T1000 (cell line): ENCODE measurements at places on chromosomes 1 and 21.
A peak's percentile ranks its signal among the peaks of the same experiment; 100 is the strongest.

- DNase-seq, result no peak
These were observed 68.4 kb upstream of the EDEM3 start for GRCh38 chr1:184823080-184823479.

- DNase-seq, result no peak
These were observed 82.6 kb upstream of the MAP10 start for GRCh38 chr1:232722626-232723025.

- no peak for DNase-seq
These were observed 62.6 kb upstream of the COL6A1 start for GRCh38 chr21:45918835-45919447.

DNA sequence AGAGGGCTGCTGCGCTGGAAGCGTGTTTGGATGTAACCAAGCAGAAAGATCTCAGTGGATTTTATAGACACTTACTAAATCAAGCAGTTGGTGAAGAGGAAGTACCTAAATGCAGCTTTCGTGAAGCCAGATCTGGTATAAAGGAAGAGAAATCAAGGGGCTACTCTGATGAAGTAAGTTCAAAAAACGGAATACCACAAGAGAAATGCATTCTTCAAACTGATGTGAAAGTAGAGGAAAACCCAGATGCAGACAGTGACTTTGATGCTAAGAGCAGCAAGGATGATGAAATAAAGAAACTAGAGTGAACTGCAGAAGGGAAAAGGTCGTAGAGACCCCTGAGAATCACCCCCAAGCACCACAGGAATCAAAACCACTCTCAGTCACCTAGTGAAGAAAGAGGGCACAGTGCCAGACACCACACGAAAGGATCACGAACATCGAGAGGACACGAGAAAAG, 40.8 kb upstream of the NEXN start:
- DNase-seq, result no peak

DNA sequence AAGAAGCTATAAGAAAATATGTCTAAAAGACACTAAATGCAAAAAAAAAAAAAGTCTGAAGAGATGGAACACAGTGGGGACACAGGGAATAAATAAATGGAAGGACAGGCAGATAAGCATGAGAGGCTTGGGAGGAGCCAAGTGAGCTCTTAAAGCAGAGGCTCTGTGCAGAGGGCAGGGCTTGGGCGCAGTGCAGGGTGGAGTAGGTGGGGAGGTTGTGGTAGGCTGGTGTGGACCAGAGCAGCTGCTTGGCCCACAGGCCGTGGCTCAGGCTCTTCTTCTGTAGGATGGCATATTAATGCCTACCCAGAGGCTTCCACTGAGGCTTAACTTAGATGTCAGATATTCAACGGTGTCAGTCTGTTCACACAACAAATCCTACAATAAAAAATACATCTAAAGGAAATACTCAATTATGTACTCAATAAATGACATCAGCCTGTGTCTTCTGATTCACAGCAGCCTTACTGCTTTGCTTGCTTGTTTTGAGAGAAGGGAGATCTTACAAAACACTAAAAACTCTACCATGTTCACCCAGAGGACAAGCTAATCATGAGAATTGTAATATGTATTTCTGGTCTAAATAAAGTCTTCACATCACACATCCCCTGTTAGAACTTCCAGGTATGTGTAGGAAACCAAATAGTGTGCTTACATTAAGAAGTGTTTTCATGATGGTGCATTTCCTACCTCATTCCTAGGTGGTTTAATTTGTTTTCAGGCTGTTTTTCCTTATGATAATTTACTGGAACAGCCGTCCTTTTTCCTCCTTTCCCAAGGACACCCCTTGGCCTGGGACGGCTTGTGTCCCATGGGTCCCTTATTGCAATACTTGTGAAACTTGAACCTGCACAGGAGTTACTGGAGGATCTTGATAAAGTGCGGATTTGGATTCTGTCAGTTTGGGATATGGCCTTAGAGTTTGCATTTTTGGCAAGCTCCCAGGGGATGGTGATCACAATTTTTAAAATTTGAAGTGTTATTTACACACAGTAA, 24.9 kb downstream of the DIP2A start:
- DNase-seq, result no peak

DNA sequence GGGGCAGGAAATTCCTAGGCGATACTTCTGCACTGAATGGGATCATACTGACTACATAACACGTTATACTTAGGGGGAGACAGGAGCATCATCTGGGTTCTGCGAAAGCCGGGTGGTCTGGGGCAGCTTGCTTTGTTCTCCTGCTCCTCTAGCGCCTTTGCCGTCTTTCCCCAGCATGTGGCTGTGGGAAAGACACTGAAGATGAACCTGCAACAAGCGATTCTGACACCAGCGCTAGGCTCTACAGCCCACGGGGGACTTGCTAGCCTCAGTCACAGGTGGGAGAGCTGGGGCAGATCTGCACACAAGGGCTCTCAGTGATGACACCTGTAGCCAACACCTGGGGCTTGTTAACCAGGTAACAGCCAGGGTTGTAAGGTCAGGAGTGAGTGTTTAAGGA, 51.8 kb downstream of the CD46 start:
- DNase-seq, result no peak

GRCh38 chr1:3318329-3318728, 136.1 kb upstream of the ARHGEF16 start:
- DNase-seq, result no peak

DNA sequence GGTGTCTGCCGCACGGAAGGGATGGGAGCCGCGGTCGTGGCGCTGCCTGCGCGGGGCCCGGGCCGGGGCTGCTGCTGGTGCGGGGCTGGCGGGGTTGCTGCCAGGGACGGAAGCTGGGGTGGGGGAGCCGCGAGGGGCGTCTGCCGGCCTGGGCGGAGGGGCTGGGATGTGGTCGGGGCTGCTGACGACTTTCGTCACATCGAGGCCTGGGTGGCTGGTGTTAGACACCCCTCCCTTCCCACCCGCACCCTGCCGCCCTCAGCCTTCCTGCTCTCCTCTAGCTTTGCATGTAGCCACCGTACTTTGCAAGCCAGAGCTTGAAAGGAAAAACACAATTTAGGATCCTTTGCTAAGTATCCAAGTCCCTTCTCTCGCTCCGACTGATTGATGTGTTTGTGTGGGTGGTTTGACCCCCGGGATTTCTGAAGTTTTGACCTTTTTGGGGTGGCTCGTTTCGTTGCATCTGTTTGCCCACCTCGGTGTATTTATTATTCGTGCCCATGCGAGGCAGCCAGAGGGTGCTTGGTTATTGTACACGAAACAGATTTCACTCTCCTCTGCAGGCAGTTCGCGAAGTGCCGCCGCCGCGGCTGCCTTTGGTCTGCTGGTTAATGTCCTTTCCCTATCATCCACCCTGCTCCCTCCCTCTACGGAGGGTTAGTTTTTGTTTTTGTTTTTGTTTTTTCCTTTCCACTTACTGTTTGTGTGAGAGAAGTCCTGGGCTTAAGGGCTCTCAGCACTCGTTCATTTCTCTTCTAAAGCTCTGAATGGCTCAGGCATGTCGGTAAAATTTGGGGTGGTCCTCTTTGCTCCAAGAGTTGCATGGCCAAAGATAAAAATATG, 868 bp downstream of the C1orf21 start:
- DNase-seq, result no peak

- DNase-seq, result no peak
These were observed 188.0 kb upstream of the C21orf91 start for GRCh38 chr21:18007121-18007520.

DNA sequence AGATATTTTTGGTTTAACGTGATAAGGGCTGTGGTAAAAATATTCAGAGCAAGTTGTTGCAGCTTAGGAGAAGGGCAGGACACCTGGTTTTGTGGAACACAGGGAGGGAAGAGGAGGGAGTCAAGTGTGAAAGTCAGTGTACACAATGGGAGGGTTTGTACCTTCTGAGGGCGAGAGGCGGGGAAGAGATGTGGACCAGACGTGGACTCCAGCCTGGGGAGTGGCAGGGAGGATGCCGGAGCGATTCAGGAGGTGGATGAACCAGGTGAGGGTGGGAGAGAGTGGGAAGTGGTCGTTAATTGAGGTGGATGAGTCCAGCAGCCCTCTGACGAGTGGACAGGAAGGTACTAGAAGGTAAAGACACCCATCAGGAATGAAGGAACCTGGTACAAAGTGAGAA, 52.2 kb upstream of the IRF2BP2 start:
- DNase-seq, result no peak

- peak; percentile 79 for DNase-seq
These were observed 222.4 kb upstream of the B3GALT2 start for GRCh38 chr1:193408782-193409293.

- DNase-seq, result no peak
These were observed 207.0 kb downstream of the PTPRC start for GRCh38 chr1:198845851-198846250.

GRCh38 chr1:245232931-245233330, 78.1 kb downstream of the KIF26B start:
- no peak for DNase-seq

GRCh38 chr21:42545317-42545716, 31.7 kb downstream of the SLC37A1 start:
- DNase-seq, result no peak

- DNase-seq, result no peak
These were observed 50.8 kb downstream of the PAX7 start for GRCh38 chr1:18681423-18681835.

DNA sequence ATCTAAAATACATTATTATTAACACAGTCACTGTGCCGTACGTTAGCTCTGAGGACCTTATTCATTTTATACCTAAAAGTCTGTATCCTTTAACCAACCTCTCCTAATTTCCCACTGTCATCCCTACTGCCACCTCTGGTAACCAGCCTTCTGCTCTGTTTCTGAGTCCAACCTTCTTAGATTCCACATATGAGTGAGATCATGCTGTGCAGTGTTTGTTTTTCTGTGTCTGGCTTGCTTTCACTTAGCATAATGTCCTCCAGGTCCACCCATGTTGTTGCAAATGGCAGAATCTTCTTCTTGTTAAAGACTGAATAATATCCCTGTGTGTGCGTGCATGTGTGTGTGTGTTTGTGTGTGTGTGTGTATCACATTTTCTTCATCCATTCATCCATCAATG, 64.2 kb downstream of the ETS2 start:
- no peak for DNase-seq

DNA sequence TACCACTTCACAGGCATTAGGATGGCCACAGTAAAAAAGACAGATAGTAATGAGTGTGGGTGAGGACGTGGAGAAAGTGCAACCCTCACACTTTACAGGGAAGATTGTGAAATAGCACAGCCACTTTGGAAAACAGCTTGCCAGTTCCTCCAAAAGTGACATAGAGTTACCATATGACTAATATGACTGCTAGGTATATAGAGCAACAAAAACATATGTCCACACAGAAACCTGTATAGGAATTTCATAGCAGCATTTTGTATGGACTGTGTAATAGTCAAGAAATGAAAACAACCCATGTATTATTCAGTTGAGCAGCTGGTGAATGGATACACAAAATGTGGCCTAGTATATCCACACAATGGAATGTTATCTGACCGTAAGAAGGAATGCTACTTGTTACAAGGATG, 30.4 kb upstream of the LBR start:
- no peak for DNase-seq

DNA sequence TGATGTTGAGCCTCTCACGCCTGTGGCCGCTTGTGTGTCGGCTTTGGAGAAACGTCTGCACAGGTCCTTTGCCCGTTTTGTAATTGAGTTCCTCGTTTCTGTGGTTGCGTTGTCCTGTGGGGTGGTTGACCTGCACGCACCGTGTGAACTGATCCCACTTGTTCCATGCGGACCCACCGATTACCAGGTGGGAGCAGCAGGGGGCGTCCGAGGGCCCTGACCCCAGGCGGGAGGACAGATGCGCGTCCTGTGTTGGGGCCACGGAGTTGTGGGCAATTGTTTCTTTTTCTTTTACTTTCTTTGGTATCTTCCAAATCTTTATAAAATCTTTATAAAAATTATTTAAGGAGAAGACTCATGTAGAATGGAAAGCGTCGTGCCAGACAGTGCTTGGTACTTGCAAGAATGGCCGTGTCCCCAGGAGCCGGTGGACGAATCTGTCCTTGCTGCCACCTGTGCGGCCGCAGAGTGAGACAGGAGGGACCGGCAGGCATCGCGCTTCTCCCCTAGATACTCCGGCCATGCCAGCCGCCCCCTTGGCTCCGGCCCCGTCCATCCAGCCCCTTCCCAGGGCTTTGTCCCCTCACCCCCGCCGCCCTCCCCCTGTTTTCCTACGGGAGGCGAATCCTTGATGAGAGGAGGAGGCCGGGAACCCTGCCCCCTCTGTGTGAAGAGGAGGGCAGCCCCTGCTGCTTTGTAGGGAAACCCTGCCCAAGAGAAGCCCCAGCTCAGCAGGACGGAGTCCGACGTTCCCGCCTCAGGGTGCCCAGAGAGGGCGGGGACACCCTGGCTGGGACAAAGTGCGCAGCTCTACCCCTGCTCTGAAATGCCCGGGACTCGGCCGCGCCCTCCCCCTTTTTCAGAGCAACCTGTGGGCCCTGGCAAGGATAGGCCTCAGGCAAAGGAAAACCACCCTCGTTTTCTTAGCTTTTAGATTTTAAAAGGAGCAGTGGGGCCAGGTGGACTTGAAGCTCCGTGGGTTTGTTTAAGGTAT, 41.7 kb downstream of the PRKCZ start:
- DNase-seq, result no peak
